ENCODE measurements at places on chromosomes 2 and 18.

DNA sequence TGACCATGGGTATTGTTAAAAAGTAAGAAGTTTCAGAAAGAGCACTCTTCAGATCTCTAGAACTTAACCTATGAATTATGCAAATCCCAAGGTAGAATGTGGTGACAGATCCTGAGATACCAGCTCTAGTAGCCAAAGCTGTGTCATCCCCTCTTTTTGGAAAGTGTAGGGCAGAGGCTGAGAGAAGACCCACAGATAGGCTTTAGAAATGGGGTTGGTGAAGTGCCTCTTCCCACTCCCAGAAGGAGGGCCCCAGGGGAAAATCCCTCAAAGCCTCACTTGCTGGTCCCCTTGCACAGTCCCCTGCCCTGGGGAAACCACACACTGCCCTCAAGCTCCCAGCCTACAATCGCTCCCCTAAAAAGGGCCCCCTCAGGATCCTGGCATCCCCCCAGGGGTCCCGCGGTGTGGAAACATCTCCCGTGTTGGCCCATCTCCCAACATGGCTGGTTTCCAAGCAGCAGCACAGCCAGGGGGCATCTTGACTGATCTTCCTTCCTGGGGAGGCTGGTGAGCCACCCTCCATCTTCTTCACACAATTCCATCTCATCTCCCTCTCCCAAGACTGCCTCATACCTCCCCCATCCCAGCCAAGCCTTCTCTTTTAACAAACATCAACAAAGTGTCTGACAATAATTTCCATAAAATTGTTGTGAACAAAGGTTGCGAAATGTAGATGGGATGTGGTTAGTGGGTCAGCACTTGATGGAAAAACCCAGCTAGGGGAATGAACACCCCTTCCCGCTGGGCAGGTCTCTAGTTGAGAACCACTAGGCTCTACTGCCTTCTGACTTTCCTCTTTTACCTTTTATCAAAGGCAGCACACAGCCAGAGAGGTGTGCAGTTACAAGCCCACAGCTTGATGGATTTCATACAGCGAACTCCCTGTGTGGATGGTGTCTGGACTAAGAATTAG lies 25.1 kb downstream of the MAL start:
- no peak for DNase-seq

GRCh38 chr2:156400706-156401678 lies 35.2 kb upstream of the GPD2 start:
- DNase-seq, result peak; percentile 75

DNA sequence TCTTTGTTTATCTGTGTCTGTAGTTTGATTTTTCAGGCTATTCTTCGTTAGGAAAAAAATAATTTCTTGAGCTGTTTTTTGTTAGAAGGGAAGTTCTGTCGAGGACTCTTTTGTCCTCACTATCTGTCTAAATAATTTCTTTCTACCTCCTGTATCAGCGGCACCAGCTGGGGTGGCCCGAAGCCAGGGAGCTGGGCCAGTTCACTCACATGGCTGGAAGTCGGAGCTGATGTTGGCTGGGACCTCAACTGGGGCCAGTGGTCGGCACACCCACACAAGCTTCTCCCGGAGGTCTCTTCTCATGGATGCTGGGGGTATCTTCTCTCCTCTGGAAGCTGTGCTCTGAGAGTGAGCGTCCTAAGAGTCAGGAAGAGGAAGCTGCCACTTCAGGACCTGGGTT lies 8.0 kb upstream of the PDIA6 start:
- DNase-seq, result no peak

DNA sequence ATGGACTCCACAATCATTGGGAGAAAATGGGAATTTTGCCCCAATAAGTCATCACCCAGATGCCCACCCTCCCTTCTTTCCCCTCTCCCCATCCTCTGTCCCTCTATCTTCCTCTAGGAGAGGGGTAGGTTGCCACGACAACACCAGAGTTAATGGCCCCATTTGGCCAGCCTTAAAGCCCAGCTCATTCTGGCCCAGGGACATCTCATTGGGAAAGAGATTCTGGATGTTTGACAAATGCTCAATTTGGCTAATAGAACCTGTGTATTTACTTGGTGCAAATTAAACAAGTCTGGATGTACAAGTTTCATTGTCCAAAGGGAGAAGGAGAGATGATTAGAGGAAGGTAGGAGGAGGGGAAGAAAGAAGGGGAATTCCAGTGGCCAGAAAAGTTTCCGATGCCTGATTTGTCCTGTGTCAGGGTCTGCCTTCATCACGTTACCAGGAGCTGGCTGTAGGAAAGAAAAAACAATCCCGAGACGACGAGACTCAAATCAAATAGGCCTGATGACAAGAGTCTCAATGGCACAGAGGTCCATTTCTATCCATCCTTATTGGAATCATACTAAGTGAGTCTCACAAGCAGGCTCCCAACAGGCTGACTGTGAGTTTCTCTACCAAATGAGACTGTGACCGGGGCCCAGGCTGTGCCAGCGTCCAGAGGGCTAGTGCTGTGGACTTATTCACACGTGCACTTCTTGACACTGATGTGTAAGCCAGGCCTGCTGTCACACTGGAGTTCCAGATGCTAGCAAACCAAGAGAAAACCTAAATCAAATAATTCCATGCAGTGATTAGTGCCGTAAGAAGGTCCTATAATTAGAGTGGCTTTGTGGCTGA lies 265.2 kb upstream of the APCDD1 start:
- no peak for DNase-seq

GRCh38 chr2:6876309-6876708 lies 1.3 kb upstream of the RSAD2 start:
- no peak for DNase-seq

- no peak for DNase-seq
These were observed 527.4 kb downstream of the RNF144A start for GRCh38 chr2:7444626-7445025.

DNA sequence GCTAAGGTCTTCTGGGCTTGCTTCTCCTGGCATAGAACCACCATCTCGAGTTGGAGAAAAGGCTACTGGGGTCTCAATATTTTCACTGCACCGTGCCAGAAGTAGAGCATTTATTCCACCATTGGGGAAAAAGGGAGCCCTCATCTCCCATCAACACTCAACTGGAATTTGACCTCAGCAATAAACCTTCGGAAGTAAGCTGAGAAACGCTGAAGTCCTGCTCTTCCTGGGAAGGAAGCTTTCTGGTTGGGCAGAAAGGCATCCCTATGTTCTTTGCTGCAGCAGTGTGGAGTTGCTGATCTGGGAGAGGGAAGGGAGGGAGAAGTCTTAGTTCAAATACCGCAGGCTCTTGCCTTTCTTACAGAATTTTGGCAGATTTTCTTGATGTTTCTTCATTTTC lies 368.8 kb downstream of the NUP35 start:
- no peak for DNase-seq

- DNase-seq, result no peak
These were observed 15.2 kb downstream of the POLI start for GRCh38 chr18:54284535-54284934.

- no peak for DNase-seq
These were observed 92.6 kb upstream of the TFCP2L1 start for GRCh38 chr2:121377646-121378045.

- no peak for DNase-seq
These were observed 54.6 kb downstream of the RDH14 start for GRCh38 chr2:18505703-18506341.

GRCh38 chr2:138121666-138122661 lies 157.7 kb downstream of the HNMT start:
- no peak for DNase-seq

DNA sequence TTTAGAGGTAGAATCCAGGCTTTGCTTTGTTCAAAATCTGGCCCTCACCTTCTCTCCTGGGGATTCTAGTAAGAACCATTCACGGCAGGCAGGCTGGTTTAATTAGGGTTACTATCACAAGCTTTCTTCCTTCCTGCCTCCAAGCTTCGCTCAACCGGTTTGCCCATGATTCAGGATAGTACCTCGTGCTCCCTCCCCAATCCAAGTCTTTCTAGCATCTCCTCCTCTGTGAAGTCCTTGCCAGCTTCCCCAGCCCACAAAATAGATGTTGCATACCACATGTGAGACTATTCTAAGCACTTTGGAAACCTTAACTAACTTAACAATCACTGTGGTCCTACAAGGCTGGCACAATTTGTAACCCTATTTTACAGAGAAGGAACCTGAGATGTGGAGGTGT lies 135.1 kb downstream of the SOCS6 start:
- DNase-seq, result peak; percentile 71

DNA sequence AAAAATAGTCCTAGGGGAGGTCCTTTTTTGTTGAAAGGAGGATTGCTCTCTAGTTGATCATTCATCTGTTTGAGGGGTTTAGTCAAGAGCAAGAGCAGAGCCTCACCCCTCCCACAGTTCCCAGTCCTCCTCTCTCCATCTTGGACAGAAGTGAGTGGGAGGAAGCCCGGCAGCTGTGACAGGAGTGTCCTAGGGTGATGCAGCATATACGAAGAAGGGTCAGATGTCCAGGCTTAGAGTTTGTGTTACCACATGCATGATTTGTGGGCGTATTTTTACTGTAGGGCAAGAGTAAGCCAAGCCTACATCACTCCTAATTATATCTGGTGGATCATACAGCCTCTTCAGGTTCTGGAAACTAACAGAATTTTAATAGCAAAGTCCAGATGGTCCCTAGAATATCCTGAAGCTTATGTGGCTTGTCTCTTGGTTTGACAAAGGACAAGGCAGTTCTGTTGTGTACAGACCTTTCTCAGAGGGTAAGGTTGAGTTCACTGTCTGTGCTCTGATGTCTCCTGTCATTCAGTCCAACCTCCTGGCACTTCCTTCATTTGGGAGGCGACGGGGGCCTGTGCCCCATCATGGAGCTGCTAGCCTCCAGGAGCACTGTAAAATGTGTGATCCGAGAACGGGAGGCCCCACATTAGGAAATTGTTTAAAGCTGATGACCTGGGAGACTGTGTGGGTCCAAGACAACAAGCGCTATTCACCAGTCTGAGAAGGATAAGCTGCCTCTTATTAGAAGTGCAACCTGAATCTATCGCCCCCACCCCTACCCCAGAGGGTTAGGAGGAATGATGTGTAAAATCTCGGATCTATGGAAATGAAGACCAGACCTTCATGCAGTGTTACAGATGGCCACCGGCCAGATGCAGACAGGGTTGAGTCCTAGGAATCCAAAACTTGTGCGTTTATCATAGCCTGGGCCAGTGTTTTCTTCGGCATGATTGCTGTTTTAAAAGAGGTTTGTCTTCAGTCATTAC lies 6.9 kb downstream of the CEP68 start:
- no peak for DNase-seq

DNA sequence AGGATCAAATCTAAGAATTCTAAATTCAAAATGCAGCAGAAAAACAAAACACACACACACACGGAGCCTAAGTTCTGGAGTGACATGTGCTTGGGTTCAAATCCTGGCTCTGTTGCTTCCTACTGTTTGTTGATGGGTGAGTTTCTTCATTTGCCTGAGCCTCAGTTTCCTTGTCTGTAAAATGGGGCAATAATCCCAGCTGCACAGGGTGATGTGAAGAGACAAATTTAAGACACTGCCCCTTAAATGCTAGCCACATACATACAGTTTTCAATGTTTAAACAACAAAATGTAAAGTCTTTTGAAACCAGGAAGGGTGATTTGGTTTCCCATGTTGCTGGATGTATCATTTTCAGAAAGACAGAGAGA lies 943 bp upstream of the GPR17 start:
- no peak for DNase-seq

GRCh38 chr18:28834889-28835288 lies 658.0 kb upstream of the CDH2 start:
- DNase-seq, result no peak

DNA sequence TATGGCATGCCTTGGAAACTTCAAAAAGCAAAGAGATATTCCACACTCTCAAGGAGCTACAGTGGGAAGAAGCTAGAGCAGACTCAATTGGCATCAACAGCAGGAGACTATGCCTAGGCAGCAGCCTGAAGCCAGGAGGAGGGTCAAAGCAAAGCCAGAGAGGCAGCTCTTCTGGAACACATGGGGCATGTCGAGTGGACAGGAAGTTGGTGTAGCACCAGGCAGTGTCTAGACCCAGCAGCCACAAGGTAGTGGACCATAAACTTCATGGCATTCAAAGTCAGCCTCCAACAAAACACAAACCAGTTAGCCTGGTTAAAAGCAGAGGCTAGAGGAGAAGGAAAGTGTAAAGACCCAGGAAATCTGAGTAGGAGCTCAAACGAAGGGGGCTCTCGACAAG lies 311.2 kb upstream of the PKDCC start:
- no peak for DNase-seq

DNA sequence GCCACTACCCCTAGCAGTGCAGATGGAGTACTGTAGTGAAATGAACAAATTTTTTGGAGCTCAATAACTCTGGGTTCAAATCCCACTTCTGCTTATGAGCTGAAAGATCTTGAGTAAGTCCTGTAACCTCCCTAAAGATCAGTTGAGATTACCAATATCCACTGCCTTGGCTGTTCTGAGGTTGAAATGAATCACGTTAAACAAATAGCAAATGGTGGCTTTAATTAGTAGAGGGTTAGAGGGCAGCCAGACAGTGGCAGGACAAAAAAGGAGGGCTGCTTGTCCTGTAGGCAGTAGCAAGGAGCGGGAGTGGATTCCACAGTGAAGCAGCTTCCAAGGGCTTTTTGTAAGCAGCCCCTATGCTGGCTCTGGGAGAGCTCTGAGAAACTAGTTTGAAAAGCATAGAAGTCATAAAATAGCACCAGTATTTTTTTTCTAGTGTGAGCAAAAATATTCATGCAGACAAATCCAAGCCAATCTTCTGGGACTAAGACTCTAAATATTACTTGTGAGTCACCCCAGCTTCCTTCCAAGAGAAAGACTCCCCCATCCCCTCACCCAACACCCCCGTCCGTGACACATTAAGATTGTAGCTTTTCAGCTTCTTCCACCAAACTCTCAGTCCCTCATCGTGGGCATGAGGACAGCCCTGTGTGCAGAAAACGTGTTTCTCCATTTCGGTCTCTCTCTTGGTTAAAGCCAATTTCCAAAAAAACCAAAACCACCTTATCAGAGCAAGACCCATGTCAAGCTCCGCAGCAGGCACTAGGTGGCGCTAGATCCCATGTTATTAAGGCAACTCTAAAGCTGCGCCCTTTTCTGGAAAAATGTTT lies 123.5 kb upstream of the LGALSL start:
- DNase-seq, result peak; percentile 73

DNA sequence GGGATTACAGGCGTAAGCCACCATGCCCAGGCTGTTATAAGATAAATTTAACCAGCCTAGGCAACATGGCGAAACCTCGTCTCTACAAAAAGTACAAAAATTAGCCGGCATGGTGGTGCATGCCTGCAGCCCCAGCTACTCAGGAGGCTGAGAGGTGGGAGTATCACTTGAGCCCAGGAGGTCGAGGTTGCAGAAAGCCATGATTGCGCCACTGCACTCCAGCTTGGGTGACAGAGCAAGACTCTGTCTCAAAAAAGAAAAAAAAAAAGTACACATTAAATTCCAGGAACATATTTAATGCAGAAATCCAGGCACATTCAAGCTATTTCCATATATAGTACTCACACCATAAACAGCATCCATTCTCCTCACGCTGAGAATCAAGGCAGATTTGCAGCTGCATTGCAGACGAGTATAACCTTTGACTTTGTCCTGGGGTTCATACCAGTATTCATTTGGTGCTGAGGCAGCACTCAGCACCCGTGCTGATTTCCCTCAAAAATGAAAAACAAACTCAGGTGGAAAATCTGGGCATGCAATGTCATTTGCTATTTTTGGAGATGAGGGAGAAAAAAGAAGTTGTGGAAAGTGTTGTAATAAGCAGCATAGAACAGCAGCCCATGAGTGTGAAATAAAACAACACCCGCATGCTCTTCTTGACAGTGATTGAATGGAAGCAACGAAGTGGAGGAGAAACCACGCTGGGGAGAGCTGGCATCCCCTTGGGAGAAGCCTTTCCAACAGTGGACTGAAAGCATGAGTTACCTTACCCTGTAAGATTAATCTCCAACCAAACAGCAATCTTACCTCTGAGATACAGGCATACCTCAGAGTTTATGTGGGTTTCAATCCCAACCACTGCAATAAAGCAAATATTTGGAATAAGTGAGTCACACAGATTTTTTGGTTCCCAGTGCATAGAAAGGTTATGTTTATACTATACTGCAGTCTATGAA lies 46.8 kb upstream of the ANXA4 start:
- DNase-seq, result no peak

All from HCT116 (cell line).